ENCODE measurements at places on chromosomes 2 and 18.
A peak's percentile ranks its signal among the peaks of the same experiment; 100 is the strongest.

DNA sequence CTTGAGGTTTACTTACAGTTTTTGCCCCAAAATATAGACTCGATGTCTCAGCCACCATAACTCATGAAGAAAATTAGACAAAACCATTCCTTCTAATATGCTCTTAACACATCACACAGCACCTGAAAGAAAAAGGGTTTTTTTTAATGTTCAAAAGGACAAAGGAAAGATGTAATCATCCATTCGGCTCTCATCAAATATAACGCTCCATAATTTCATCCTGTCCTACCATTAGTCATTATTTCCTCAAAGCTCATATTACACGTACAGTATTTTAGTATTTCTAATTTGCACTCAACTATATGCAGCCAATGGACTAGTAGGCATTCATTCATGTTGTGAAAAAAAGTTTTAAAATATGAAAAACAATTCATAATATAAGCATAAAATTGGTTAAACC, 24.8 kb downstream of the ESCO1 start:
- DNase-seq: no peak

GRCh38 chr18:74778191-74778847, 180.6 kb downstream of the ZNF407 start:
- no peak for DNase-seq

- no peak for DNase-seq
Observed at GRCh38 chr2:7625392-7626138, 708.4 kb downstream of the RNF144A start.

GRCh38 chr2:234425639-234426603, 71.0 kb downstream of the ARL4C start:
- DNase-seq: no peak

DNA sequence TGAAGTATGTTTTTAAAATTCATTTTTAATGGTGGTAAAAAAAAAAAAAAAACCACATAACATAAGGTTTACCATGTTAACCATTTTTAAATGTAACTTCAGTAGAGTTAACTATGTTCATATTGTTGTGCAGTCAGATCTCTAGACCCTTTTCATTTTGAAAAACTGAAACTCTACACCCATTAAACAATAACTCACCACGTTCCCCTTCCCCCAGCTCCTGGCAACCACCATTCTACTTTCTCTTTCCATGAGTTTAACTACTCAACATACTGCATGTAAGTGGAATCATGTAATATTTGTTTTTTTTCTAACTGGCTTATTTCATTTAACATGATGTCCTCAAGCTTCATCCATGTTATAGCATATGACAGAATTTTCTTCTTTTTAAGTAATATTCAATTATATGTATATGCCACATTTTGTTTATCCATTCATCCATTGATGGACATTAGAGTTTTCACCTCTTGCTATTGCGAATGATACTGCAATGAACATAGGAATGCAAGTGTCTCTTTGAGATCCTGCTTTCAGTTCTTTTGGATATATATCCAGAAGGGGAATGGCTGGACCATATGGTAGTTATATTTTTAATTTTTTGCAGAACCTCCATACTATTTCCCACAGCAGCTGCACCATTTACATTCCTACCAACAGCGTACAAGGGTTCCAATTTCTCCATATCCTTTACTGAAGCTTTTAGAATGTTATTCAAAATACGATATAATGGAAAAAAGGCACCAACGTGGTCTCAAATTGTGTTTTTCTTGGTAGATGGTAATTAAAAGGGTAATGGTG, 91.0 kb downstream of the SPTBN1 start:
- no peak for DNase-seq

- DNase-seq: peak; percentile 17
Observed at GRCh38 chr18:34864836-34865497, 154.9 kb downstream of the DTNA start.

DNA sequence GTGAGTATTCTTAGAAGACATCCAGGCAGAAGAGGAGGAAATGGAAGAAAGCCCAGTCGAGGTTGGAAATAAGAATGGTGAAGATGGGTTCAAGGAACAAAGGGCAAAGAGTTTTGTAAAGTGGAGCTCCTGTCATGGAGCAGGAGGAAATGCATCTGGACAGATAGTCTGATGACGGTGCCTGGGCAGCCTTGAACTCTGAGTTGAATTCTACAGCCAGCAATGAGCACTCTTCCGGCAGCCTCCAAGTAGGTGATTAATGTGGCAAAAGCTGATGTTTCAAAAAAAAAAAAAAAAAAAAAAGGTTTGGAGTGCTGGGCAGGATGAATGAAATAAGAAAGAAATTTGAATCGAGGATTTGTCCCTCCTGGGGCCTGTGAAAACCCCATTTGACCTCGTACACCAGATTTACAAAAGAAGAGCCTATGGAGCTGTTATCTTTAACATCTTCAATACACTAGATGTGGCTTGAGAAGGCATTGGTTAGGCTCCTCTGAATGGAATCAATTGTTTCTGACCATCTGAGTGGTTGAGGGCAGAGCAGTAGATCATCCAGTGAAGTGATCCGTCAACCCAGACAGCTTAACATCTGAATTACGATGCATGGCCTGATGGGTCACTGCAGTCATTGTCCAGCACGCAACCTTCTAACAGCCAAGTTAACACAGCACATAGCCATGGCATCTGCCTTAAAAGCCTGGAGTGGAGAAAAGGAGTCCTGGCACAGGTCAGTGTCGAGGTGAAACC, 449.7 kb downstream of the TXNL1 start:
- DNase-seq: no peak

GRCh38 chr2:61575447-61575859, 37.3 kb upstream of the XPO1 start:
- no peak for DNase-seq

DNA sequence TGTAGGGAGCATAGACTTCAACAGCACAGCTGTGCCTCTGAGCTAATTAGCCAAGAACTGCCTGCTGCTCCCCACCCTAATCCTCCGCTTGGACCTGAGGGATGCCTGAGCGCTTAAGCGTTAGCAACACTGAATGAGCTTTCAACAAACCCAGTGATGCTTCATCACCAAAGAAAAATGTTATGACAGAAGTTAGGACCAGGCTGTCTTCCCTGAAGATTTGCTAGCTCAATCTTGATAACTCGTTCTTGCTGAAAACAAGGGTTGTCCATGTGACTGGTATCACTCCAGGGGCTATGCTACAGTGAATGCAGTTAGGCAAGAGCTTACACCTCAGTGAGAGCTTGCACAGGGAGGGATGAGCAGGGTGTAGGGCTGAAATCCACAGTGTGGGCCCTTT, 190.7 kb upstream of the SIX2 start:
- no peak for DNase-seq

DNA sequence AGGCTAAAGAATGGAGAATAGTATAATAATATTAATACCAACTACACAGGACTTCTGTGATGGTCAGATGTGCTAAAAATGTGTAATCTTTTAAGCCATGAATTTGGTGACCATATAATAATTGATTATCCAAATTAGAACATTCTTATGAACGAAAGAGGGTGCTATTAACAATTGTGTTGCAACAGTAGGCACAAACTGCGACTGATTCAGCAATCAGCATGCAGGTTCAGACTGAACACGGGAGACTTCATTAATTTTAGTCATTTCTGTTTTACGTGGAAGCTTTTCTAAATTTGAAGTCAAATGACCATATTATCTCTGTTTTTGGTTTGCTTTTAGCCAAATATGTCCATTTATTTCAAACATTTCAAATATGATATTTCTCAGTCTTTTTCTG, 54.6 kb upstream of the CHST9 start:
- DNase-seq: no peak

DNA sequence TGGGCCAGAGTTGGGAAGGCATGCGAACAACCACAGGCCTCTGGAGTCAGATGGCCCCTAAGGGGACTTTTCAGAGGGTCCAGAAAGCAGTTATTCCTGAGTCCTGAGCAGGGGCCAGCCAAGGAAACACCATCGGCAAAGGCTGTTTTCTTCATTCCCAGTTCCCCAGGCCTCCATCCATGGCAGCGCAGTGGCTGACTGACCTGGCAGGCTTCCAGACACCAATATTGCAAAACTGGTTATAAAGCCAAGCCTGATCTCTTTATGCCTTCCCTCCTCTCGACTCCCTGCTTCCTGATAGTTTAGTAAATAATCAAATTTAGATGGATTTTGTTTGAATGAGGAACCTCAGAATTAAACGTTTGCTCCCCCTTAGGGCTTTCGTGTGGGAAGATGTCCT, 133.4 kb upstream of the ITGA6 start:
- peak; percentile 25 for DNase-seq

DNA sequence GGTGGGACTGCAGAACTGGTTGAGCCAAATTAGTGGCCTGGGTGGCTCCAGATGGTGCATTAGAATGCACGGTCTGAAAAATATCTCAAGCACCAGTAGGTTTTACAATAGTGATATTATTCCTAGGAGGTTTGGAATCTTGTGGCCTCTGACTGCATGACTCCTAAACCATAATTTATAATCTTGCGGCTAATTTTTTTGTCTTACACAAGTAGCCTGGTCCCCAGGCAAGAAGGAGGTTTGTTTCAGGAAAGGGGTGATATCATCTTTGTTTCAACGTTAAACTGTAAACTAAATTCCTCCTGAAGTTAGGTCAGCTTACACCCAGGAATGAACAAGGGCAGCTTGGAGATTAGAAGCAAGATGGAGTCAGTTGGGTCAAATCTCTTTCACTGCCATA, 98.9 kb upstream of the ARL4C start:
- no peak for DNase-seq

GRCh38 chr2:238274152-238274865, 14.1 kb downstream of the PER2 start:
- no peak for DNase-seq

DNA sequence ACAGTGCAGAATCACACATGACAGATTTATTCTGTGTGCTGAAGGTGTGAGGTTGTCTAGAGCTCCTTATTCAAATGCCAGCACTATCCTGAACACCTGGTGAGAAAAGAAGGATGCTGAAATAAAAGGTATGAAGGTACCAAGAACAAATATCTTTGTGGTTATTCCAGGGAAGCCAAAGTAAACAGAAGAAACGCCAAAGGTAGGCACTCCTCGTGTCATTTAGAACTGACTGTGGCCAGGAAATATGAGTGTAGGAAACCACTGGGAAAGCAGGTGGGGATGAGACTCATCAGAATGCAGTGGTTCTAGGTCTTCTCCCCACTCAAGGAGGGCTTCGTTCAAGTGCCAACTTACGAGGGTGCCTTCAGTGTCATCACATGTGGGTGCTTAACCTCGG, 80.8 kb downstream of the KIF5C start:
- DNase-seq: no peak

GRCh38 chr18:21599585-21600525, 649 bp downstream of the ESCO1 start:
- DNase-seq: peak; percentile 82

GRCh38 chr2:239368906-239369552, 31.8 kb downstream of the HDAC4 start:
- no peak for DNase-seq

GRCh38 chr2:1736997-1737480, 7.3 kb downstream of the PXDN start:
- peak; percentile 80 for DNase-seq

DNA sequence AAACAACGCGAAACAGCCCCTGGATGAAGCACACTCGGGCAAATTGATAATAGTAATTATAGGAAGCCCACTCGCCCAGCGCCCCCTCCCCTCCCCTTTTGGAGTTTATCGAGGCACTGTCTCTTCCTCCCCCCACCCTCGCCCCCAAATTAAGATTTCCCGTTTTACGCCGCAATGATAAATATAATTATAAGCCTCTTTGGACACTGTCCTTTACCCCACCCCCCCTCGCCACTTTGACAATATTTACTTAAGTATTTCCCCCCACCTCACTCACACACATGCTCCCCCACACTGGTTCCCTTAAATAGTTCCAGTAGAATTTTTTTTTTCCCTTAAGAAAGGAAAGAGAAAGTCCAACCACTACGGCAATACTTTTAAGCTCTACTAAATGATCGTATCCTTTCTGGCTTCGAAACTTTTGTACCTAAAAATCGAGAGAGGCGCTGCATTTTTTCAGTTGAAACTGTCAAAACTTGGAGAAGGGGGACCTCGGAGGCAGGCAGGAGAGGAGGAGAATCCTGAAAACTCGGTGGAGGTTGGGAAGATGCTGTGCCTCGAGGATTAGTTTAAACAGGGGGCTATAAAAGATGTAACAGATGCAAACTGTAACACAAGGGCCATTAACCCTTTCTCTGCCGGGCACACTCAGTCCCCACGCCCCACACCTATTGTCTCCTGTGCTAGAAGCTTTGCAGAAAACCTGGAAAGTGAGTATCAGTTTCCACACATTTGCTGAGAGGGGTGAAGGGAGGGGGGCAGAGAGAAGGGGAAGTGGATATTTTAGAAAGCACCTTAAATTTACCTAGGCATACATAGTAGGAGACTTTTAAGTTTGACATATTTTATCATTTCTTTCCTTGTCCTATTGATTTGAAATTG, 1.8 kb downstream of the ZEB2 start:
- no peak for DNase-seq

Measured in SK-N-SH (cell line).